ENCODE measurements at places on chromosomes 3 and 15.

DNA sequence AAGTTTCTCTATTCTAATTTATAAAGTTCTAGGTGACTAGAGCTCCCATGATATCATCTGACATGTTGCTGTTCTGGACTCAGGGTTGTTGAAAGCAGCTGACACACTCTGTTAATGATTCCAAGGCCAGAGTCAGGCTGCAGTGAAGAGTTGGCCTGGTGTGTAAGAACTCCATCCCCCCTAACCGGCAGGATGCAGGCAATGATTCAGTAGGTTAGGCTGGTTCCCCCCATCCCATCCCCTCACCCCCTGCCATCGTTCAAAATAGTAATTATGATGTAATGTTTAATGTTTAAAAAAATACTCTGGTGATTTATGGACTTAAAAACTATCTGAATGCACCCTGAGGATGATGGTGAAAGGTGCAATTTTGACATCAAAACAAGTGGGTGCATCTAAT is 4.6 kb upstream of the TRIM71 start:
- no peak for DNase-seq

DNA sequence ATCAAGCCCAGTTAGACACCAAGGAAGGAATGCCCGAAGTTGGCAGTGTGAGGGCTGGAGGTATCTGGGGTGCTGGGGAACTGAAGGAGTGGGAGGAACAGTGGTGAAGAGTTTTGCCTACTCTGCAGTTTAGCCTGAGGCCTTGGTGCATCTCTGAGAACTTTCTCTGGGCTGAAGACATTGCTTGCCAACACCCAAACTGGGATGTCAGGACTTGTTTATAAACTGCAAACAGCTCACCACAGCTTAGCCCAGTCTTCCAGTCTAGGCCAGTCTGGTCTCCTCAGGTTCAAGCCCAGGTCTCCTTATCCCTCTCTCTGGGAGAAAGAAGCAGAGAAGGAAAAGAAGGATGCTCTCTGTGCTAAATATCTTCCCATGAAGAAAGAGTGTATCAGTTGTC is 68.0 kb upstream of the BOC start:
- DNase-seq, result no peak

DNA sequence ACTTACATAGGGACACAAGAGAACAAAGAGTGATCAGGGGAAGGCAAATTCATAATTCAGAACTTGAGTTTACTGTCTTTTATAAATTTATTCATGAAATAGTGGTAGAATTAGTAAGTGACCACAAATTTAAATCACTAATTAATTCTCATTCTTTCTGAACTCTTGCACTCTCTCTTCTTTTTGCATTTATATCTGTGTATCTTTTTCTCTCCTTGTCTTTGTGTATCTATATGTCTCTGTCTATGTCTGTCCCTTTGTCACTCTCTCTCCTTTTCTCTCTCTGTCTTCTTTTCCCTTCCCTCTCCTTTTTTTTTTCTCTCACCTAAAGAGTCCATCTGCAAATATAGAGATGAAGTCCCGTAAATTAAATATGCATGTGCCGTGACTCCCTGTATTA is 31.5 kb downstream of the RBMS3 start:
- no peak for DNase-seq

DNA sequence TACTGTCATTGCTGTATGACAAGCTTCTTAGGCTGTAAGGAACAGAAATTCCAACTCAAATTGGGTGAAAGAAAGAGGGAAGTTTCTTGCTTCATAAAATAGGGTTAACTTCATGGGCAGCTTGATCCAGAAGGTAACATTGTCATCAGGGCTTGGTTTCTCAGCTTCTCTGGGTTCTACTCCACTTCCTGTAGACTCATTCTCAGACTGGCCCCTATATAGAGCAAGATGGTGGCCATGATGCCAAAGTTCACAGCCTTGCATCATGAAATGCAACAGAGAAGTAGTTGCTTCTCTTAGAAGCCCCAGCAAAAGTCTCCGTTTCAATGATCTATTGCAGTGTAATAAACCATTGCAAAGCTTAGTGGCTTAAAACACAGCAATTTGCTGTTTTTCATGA is 33.6 kb downstream of the TMEM40 start:
- DNase-seq, result no peak

DNA sequence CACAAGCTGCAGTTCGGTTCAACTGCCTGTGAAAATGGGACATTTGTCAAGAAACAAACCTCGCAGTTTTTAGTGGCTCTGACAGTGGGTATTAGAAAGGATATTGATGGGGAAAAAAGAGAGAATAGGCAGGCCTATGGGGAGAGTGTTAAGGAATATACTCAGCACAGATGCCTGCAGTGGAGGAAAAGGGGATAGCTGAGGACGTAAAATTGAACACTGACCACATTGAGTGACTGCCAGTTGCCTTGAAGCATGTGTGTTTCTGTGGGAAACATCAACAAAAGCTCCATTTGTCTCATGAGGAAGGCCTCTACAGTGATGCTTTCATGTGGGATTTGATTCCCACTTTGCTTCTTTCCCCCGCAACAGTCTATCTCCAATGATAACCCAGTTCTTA is 1042.1 kb downstream of the TUSC7 start:
- no peak for DNase-seq

DNA sequence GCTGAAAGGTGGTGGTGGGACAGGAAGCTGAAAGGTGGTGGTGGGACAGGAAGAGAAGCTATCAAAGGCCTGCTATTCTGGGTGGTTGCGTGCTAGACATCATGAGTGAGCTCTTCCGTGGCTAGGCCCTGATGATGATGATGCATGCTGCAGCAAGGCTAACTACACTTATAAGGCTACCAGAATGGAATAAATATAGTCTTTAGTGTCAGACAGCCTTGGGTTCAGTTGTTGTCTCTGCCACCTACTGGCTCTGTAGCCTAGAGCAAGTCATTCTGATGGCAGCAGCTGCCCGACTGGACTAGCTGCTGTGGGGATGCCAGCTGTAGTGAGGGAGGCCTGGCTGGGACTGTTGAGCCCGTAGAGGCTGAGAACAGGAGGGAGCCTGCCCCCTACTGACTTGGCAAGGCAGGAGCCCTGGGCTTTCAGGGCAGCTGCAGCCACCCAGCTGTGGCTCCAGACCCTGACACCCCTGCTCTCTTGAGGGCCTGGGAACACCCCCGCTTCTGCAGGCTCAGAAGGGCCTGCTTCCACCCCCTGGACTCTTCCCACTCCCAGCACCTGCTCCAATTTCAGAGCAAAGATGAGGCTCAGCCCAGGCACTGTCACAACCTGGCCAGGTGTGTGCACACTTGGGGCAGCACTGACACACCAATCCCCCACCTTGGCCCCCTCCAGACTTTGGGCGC is 21.4 kb upstream of the ZBED2 start:
- DNase-seq, result no peak

GRCh38 chr3:63968612-63969350 is 54.5 kb downstream of the PSMD6 start:
- DNase-seq, result no peak

DNA sequence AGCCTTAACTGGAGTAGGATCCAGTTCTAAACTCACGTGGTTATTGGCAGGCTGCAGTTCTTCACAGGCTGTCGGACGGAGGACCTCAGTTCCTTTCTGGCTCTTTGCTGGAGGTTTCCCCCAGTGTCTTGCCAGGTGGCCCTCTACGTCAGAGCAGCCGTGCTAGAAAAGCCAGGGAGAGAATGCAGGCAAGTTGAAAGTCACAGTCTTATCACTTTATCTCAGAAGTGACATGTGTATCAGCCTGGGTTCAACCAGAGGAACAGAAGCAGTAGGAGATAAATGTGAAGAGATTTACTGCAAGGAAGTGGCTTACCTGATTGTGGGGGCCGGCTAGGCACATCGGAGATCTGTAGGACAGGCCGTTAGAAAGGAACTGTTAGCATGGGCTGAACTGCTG is 125.3 kb upstream of the BNIP2 start:
- no peak for DNase-seq

DNA sequence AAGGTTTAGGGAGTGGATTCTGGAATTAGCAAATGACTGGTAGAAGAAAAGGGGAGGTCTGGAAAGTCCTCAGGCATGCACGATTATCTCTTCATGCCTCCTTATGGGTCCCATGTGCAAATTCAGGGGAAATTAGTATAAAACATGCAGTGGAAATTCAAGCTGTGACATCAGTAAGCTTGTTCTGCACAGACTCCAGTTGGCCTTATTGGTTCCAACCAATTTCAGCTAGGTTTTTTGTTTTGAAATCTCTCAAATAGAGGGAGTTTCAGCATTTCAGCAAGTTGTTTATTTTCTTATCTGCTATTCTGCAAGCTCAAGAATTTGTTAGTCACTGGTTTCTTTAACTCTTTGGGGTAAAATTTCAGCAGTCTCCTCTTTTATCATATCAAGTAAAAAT is 774 bp upstream of the TMCO5A start:
- no peak for DNase-seq
